ELF-1 (cell line): ENCODE measurements at places on chromosomes 5 and 9.

DNA sequence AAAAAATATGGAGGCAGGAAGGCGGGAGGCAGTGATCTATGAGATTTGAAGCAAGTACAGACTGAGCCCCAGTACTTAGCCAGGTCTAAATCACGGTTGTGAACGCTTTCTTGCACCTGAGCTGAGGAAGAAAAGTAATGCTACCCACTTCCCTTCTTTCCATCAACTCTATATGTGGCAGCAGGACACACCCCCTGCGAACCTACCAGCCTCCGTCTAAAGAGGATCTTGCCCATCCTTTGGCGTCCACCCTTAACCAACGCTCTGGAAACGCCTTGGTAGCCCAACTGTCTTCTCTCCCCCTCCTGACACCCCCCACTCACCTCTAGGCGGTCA lies 545 bp downstream of the HMGCS1 start:
- no peak for DNase-seq

GRCh38 chr5:14572385-14572784 lies 9.2 kb upstream of the OTULINL start:
- DNase-seq: no peak

DNA sequence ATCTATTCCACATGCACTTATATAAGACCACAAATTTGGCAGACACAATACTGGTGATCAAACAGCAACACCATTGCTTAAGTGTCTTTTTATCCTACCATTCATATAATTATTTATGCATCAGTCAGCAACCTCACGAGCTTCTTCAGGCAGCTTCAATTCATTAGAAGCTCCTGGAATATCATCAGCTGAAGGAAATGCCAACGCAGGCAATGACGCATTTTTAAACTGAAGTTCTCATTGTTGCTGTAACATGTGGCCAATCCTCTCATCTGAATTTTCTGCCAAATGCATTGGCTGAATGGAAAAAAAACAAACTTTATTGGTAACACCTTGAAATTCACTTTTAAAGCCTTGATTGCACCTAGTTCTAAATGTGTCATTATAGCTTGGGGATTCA lies 376.4 kb upstream of the RGMB start:
- no peak for DNase-seq

DNA sequence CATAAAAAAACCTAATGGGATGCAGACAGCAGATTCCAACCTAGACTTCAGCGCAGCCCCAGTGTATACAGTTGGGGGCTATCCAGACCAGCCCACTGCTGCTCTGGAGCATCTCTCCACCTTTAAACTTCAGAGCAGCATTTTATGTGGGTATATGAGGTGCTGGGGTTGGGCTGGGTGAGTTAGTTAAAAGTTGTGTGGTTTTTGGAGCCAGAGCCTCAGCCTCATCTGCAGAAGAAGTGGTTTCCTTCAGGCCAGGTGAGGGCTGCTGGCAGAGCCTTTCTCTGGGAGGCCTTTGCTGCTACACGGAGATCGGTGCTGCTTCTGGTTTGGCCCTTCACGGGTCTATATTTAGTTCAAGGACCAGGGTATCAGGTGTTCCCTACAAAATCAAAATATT lies 228.3 kb downstream of the PDZD2 start:
- DNase-seq: no peak

GRCh38 chr9:85647571-85647970 lies 94.2 kb downstream of the AGTPBP1 start:
- no peak for DNase-seq
